ENCODE measurements at places on chromosomes 6 and 20.

- DNase-seq = no peak
Measured at GRCh38 chr6:42293386-42293977, 75.8 kb upstream of the MRPS10 start.

GRCh38 chr6:1709234-1709641 is 99.5 kb downstream of the FOXC1 start:
- DNase-seq = no peak

DNA sequence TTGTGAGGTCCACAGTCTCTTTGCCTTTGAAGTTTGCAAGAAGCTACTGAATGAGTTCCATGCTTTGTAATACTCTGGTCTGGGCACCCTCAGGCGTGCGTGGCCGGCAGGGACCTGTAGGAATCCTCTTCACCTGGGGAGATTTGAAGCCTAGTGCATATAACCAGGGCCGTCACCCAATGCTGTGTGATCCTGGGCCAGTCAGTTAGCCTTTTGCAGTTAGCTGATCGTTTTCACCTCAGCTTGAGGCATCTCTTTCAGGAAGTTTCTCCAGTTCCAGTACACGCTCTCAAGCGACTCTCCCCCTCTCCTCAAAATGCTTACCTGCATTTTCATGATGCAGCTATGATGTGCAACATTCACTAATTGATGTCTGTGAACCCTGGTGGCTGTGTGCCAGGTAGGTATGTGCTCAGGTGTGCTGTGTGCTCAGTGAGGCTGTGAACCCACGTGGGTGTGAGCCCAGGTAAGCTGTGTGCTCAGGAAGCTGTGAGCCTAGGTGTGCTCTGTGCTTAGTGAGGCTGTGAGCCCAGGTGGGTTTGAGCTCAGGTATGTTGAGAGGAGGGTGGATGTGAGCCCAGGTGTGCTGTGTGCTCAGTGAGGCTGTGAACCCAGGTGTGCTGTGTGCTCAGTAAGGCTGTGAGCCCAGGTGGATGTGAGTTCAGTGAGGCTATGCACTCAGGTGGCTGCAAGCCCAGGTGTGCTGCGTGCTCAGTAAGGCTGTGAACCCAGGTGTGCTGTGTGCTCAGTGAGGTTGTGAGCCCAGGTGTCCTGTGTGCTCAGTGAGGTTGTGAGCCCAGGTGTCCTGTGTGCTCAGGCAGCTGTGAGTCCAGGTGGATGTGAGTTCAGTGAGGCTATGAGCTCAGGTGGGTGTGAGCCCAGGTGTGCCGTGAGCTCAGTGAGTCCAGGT is 120.4 kb downstream of the PHACTR3 start:
- DNase-seq = no peak

- DNase-seq = no peak
Measured at GRCh38 chr6:31351401-31352309, 5.3 kb downstream of the HLA-B start.

DNA sequence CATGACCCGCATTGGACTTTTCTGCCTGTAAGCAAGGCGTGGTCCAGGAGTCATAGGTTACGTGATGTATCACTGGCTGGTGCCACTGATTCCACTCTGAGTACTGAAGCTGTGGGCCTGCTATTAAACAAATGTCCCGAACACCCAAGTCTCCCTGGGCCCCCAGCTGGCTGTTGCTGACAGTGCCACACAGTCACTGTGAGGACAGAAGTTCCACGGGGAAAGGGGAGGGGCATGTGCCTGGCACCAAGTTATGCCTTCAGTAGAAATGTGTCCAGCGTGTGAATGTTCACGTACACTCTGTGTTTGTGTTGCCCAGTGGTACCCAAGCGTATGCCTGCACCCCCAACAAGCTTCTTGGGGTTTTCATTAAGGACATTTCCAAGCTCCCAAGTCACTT is 171.4 kb upstream of the QKI start:
- no peak for DNase-seq

DNA sequence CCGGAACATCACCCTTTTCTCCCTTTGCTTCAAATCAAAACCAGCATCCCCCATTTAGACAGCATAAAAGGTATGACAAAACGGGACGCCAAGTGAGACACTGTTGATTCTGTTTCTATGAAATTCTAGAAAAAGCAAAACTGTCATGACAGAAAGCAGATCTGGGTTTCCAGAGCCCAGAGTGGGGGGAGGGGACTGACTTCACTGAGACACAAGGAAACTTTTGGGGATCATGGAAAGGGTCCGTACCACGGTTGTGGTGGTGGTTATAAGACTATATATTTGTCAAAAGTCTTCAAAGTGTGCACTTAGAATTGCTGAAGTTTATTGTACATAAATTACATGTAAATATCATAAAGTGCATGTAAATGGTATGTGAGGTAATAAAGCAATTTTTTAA is 82.6 kb downstream of the SLC22A3 start:
- no peak for DNase-seq

DNA sequence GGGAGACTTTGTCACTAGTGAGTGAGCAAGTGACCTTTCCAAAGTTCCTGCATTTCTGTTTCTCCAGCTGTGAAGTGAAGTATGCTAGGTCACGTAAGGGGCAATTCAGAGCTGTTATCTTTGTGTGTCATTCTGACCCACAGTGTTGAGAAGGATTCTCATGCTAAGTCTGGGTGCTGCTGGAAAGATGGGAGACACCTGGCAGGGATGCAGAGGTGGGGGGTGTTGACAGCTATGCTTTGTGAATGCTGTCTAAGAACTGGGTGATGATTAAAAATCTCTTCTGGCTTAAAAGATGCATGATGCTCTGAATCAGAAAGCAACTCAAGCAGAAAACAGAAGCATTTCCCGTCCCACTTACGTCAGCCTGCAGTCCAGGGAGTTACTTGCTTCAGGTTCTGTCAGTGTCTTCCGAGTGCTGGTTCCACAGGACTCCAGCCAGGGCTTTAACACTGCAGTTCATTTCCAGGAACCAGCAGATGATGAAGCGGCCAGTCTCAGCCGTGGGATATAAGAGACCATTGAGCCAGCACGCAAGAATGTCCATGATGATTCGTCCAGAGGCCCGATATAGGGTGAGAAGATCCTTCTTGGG is 30.9 kb upstream of the ASXL1 start:
- DNase-seq = no peak

Data from DMS 273 treated with DMSO at 0.1 percent for 48 hours (cell line).